ENCODE measurements at places on chromosomes 2 and 18.

DNA sequence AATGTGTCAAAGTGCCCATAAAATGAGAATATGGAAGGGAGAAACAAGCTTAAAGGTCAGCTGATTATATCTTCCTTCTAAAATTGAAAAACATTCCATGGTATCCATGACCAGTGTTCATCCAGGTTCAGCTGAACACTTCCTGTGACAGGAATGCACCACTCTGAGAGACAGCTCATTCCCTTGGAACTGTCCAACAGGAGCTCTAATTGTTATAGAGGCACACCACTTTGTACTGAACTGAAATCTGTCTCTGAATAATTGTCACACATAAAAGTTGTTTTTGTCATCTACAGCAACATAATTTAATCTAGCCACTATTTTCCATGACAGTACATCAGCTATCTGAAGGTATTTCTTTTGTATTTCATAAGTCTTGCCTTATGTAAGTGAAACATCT lies 195.9 kb upstream of the ZNF804A start:
- no peak for DNase-seq

DNA sequence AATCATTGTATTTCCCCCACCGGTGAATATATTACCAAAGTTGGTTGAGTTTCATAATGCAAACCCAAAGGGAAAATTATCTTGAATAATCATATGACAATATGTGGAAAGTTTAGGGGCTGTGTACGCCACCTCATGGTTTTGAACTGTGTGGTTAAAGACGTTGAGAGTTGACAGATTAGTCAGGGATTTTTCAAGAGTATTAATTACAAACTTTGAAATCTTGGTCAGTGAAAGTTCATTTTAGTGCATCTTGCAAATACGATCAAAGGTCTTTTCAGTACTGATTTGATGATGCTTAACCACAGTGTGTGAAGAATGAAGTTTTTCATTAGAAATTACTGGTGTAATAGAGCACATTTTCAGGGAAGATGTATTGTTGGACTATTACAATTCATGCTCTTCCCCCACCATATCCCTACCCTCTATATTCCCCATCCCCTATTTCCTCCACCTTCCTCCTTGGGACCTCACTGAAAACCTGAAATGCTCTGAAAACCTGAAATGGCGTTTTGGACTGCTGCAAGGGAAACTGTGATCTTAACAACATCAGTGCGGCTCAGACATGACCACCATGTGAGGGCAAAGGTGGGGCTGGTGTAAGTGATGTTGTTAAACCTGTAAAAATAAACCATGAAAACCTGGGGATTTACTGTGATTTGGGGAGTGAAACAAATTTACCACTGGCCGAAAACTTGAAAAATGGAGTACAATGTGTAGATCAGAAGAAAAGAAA lies 4.5 kb upstream of the BCL2L11 start:
- no peak for DNase-seq

DNA sequence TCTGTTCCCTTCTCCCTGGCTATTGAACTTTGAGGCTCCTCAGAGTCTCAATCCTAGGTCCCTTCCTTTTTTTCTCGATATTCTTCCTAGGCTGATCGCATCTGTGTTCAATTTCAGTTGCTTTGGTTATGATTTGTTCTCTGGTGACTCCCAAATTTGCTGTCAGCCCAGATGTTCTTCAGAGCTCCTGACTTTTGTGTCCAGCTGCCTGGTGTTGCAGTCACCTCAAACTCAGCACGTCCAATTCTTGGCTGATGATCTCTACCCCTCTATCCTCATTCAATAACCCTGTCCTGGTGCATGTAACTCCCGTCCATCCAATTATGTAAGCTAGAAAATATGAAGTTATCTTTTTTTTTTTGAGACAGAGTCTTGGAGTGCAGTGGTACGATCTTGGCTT lies 31.4 kb downstream of the DIS3L2 start:
- DNase-seq, result no peak

DNA sequence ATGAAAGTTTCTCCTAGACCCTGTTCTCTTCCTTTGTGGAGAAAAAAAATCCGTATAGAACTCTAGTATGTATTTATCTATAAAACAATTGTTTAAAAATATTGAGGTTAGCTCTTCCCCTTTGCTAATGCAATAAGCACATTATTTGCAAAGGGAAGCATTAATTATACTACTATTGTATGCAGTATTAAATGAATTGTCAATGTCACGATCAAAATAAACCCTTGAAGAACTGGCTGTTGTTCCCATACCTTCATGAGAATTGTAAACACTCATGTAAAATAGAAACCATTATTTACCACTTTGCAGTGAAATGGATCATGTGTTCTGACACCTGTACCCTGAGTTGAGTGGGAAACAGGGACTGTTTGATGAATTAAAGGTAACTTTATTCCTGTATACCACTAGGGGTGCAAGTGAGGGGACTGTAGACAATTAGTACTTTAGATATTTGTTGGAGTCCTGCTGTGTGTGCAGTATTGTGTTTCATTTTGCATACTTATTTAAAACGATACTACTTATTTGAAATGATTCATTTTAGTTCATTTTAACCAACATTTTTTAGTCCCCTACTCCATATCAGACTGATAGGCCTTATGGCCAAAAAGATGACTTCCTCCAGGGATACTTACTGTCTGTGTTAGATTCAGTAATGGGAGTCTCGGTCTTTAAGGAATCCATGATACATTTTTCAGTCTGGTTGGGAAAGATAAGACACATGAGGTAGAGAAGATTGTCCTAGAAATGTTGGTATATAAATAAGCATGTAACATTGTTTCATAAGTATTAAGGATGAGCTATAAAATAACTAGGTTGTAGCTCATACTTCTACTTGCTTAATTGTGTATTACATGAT lies 7.9 kb downstream of the PKP4 start:
- no peak for DNase-seq

- no peak for DNase-seq
Observed at GRCh38 chr18:13546638-13547037, 179.7 kb downstream of the FAM210A start.

DNA sequence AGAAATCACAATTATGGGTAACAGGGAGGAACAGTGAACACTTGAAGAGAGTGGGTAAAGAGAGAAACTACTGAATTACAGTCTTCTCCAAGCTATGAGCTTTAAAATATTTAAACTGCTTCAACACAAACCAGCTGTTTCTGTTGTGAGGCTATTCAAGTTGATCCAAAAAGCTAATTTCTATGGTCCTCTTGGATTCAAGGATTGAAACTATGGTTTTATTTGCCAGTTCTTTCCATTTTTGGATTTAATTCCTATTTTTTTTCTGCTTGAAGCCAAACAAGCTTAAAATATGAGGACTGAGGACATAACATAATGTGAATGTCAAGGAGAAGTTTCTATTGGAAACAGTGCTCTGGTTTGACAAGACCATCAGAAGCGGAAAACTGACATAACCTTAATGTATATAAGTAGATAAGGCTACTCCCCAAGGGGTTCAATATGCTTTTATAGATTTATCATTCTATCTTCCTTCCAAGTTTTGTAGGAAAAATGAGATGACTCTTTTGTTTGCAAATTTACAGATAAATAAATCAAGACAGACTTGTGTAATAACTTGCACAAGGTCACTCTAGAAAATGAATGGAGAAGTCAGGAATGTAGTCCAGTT lies 60.7 kb upstream of the AQP4 start:
- no peak for DNase-seq

GRCh38 chr2:35174845-35175244 lies 1180.7 kb upstream of the CRIM1 start:
- DNase-seq, result no peak

GRCh38 chr2:157858846-157859245 lies 17.3 kb downstream of the ACVR1 start:
- DNase-seq, result no peak

DNA sequence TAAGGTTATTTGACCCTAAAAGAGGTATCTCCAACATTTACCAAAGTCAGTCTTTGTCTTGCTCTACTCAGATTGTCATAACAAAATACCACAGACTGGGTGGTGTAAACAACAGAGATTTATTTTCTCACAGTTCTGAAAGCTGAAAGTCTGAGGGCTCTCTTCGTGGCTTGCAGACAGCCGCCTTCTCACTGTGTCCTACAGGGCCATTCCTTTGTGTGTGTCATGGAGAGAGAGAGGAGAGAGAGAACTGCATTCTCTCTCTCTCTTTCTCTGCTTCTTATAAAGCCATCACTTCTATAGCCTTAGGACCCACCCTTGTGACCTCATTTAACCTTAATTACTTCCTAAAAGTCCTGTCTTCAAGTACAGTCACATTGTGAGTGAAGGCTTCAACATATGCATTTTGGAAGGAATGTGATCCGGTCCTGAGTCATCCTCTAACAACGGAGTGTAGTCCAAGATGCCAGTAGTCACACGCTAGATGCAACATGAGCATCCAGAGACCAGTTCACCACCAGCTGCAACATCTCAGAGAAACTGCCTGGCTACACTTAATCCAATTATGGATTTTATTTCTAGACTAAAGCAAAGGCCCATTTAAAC lies 130.2 kb downstream of the CD226 start:
- no peak for DNase-seq

DNA sequence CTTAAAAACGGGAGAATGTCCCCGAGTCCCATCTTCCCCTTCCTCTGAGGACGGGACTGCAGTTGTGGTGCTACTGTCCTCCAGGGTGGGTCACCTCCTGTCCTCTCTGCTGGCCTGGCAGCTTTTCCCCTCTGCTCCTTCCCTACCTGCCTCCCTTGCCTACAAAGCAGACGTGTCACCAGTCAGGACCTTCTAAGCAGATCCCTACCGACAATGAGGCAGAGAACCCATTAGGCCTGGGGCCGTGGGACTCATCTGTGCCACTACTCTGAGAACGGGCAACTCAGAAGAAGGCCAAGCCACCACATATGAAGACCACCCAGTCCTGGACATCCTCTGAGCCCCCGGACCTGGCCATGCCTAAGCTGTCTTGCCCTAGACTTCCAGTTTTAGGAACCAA lies 103.0 kb upstream of the TEX51 start:
- DNase-seq, result no peak

DNA sequence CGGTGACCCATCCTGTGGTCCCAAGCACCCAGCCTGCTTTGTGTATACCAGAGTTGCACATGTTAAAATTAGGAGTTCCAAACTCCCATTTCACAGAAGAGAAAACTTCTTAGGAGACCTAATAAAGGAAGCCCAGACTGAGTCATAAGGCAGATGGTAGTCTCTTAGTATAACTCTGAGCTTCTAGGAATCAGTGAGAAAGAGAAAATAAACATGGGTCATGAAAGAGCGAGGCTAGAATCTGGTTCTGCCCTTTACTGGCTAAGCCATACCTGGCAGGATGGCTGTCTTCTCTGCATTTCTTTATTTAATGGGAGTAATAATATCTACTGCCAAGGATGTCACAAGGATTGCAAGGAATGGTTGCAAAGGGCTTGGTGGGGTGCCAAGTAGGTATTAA lies 101.2 kb upstream of the TRIB2 start:
- no peak for DNase-seq

DNA sequence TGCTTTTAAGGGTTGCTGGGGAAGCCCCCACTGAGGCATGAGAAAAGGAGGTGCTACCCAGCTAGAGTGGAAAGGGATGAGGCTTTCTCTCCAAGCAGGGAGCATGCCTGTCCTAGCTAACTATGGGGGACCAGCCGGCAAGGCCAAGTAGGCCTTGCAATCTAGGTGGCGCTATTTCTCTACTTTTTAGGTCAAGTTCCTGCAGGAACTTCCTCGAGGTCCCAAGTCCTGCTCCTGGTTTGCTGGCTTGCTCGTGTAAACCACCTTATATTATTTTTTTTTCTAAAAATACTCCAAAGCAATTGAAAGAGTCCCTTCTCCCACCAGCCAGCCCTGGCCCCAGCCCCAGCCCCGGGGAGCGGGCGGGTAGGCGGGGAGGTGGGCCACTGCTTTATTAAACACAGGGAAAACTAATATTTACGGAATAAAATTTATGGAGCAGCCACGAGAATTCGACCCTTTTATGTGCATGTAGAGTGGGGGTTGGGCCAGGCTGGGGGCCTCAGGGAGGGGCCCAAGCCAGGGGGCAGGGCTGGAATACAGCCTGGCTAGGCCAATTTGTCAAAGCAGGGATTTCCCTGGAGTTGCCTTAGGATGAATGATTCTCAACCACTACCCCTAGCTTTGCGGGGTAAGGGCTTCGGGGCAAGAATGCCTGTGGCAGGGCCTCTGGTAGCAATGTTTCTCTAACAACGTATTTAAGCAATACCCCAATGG lies 12.8 kb upstream of the IHH start:
- no peak for DNase-seq

- no peak for DNase-seq
Observed at GRCh38 chr2:171718720-171719119, 31.5 kb downstream of the DYNC1I2 start.

- DNase-seq, result no peak
Observed at GRCh38 chr18:14976736-14977430, 228.9 kb downstream of the ANKRD30B start.

GRCh38 chr2:145245268-145245870 lies 725.5 kb upstream of the ZEB2 start:
- no peak for DNase-seq

GRCh38 chr2:6237039-6237660 lies 545.0 kb downstream of the SOX11 start:
- no peak for DNase-seq

DNA sequence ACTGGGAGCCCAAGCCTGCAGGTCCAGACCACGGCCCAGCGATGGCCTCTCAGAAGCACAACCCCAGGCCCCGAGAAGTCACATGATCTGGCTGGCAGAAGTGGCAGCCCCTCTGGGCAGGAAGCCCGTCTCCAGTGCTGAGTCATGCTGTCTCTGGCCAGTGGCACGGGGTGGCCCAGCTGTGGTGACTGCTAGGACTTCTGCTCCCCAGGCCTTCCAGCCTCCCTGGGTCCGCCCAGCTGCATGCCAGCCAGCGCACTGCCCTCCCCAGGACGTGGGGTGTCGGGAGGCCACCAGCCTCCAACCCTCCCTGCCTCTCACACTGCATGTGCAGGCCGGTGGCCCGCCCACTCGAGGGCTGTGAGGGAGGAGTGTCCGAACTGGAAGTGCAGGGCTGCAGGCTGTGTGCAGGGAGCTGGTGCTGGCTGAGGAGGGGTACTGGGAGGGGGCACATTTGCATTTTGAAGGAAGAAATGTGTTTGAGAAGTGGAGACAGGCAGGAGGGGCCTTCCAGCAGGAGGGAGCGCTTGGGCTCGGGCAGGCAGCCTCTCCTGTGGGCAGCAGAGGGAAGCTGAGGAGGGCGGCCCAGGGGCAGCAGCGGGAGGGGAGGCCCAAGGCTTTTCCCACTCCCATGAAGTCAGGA lies 17.0 kb upstream of the HPCAL1 start:
- DNase-seq, result no peak

- DNase-seq, result no peak
Observed at GRCh38 chr2:25523060-25523459, 150.3 kb downstream of the DTNB start.

- no peak for DNase-seq
Observed at GRCh38 chr2:207635468-207636200, 10.4 kb upstream of the METTL21A start.

DNA sequence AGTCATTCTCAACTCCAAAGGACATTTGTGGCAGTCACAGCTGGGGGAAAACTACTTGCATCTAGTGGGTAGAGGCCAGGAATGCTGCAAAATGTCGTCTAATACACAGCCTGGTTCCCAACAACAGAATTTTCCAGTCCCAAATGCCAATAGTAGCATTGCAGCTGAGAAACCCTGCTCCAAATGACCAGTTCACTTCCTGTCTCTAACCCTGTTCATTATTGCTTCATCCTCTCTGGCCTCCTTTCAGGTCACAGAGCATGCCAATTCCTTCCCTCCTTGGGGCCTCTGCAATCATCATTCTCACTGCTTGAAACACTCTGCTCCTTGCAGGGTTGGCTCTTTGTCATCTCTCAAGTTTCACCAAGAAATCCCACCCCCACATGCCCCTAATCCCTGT lies 139.1 kb downstream of the IRS1 start:
- DNase-seq, result no peak
